Myocyte (in vitro differentiated cells): ENCODE measurements at places on chromosomes 1 and 21. TPM values are rescaled to one million over a fixed set of nuclear protein-coding genes. Genes with fewer than 3 reads are reported as not detected.

GRCh38 chr21:35011681-35012080, 37.4 kb downstream of the RUNX1 start:
- DNase-seq = peak; percentile 64

- DNase-seq = no peak
These were observed 35.4 kb downstream of the CXADR start for GRCh38 chr21:17548262-17548661.

DNA sequence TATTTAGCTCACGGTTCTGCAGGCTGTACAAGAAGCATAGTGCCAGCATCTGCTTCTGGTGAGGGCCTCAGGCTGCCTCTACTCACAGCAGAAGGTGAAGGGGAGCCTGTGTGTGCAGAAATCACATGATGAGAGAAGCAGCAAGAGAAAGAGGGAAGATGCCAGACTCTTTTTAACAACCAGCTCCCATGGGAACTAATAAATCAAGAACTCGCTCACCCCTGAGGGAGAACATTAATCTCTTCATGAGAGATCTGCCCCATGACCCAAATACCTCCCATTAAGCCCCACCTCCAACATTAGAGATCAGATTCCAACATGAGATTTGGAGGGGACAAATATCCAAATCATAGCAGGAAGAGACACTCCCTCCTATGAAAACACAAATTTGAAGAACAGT, 74.1 kb downstream of the OLFML2B start:
- DNase-seq = no peak

- DNase-seq = no peak
These were observed 195.6 kb upstream of the ZRANB2 start for GRCh38 chr1:71276466-71276865.

- no peak for DNase-seq
These were observed 47.9 kb upstream of the EDEM3 start for GRCh38 chr1:184802354-184803179.

DNM3 gene
- total RNA-seq = 0.62 and 1.1 TPM in 2 replicates

B4GALT3 gene
- 32.8 and 34.3 TPM in 2 replicates for total RNA-seq

- DNase-seq = no peak
These were observed 10.3 kb downstream of the DENND4B start for GRCh38 chr1:153936011-153936802.

FLG2 gene
- total RNA-seq = not detected in 2 replicates
